Skeletal muscle cell (primary cell): ENCODE measurements at places on chromosomes 2 and 18.

- no peak for DNase-seq
Measured at GRCh38 chr2:109254174-109254904, 125.3 kb downstream of the SH3RF3 start.

GRCh38 chr2:45044916-45045315 is 35.7 kb upstream of the SIX2 start:
- DNase-seq: no peak

DNA sequence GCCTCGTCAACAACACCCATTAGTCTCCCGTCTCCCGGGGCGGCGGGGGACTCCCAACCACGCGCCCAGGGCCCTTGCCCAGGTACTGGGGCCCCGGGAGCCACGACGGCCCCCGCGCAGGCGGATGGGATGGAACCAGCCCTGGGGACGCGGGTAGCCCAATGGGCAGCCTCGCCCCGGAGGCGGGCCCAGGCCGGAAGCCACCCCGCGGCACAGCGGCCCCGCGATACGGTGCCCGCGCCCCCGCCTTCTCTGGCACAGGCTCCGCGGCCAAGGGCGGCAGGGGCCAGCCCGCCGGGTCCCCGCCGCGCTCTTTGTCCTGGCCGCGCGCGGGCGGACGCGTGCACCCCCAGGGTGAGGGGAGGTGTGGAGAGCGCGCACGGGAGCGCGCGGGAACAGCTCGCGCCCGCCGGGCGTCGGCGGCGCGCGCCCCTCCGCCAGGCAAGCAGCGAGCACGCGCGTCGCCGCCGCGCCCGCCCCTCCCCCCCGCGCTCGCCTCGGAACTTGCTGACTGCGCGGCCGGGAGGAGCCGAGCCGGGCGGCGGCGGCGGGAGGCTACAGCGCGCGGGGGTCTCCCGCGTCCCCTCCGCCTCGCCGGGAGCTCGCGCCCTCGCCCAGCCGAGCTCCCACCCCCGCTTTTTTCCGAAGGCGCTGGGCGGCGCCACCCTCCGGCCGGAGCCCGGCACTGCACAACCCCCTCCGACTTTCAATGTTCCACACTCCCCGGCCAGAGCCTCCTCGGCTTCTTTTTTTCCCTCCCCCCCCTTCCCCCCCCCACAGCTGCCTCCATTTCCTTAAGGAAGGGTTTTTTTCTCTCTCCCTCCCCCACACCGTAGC is at the start of gene UBE2E3:
Gene UBE2E3, plus strand, starts transcription at position 500 of the 837 bp plus-strand sequence. CDS start 1,438 bp downstream, outside the sequence.
- peak; percentile 47 for DNase-seq

DNA sequence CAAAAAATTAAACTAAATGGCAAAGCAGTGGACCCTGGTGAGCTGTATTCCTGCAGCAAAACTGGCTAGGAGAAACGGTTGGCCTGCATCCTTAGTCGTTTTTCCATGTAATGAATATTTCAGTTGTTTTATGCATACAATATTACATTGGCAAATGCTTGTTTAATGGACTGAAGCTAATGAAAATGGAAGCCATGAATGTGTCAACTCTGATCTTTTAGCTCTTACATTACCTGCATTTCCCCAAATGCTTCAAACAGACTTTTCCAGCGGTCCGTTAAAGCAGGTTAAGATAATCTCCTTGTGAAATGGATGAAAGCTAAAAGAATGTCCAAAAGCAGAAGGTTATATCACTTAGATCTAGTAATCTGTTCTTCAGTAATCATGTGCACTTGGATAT is 686.3 kb upstream of the SETBP1 start:
- no peak for DNase-seq

DNA sequence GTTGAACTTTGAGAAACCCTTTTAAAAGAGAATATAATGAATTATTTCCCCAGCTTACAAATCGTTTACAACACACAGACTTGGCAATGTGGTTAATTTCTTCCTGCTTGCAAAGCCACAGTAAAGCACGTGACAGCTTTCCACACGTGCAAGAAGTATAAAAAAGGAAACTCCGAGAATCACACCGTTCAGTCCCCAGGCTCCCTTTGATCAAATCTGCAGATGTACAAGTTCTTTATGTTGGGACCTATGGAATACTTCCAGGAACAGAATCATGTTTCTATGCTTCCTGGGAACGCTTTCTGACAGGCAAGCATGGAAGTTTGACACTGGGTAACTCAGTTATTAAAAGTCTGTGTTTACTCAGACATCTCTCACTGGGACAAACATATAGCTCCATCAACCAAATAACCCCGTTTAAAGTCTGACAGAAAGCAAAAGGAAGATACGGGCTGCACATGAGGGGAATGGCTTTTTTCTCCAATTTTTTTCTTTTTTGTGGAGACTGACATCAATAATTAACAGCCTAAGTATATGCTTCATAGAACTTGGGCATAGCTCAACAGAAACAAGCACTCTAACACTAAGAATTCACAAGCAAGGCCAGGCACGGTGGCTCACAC is 134.8 kb downstream of the EIPR1 start:
- DNase-seq: peak; percentile 10

GRCh38 chr18:76255070-76255683 is 239.9 kb downstream of the ZNF516 start:
- no peak for DNase-seq

DNA sequence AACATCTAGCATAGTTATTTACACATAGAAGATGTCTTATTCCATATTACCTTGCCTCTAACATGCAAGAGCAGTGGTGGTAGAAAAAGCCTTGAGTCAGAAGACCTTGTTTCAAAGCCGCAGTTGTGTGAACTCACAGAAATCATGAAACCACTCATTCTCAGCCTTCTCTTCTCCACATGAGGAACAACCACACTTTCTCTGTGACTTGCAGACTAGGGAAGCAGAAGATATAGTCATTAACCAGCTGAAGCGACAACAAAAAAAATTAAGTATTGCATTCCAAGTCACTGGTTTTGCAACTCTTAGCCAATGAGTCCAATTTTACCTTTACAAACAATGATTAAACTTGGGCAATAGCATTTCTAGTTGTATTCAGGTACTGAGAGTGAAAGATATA is 19.0 kb downstream of the TWSG1 start:
- DNase-seq: no peak

DNA sequence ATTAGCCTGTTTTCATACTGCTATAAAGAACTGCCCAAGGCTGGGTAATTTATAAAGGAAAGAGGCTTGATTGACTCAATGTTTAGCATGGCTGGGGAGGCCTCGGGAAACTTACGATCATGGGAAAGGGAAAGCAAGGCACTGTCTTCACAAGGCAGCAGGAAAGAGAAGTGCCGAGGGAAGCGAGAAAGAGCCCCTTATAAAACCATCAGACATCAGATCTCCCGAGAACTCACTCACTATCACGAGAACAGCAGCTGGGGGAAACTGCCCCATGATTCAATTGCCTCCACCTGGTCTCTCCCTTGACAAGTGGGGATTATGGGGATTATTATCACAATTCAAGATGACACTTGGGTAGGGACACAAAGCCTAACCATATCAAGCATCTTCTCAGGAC is 23.3 kb downstream of the RHOB start:
- no peak for DNase-seq

GRCh38 chr2:96768083-96768561 is 7.4 kb downstream of the CNNM4 start:
- DNase-seq: no peak

GRCh38 chr2:106098081-106098480 is 96.0 kb downstream of the UXS1 start:
- DNase-seq: no peak

DNA sequence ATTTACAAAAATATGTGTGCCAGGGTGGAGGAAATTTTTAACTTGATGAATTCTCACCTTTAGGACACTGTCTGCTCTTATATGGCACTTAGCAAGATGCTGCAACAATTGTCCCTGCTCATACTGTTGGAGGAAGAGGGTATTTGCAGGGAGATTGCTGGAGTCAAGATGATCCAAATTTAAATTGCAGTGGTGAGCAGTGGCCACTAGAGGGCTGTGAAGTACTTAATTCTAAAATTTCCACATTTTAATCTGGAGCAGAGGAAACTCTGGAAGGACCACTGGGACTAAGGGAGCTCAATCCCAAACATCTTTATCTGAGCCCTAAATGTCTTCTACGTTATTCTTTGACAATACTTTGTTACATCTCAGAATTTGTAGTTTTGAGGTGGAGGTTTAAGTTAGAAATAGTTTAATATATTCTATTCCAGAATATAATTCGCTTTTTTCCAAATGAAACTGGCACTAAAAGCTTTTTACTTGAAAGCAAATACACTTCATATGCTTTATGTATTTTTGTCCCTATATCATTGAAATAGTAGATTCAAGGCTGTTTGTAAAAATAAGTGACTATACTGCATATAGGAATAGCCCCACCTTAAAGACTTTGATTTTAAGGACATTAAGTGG is 33.0 kb upstream of the PTH2R start:
- no peak for DNase-seq

- peak; percentile 40 for DNase-seq
Measured at GRCh38 chr2:172293952-172294351, 133.4 kb upstream of the ITGA6 start.

DNA sequence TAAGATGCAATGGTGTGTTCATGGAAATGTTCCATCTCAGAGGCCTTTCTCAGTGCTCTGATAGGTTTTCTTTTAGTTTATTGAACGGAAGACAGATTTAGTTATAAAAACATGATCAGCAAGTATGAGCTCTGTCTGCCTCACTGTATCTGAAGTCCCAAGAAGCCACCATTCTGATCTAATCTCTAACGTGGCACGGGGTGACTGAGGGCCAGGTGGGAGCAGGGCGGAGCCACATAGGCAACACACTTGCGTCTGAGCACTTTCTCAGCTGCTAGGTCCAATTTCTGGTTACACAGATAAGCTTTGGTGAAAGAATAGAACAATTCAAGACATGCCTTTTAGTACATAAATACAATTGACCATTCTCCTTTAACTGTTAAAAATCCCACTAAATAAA is 60.4 kb downstream of the SNTG2 start:
- no peak for DNase-seq

DNA sequence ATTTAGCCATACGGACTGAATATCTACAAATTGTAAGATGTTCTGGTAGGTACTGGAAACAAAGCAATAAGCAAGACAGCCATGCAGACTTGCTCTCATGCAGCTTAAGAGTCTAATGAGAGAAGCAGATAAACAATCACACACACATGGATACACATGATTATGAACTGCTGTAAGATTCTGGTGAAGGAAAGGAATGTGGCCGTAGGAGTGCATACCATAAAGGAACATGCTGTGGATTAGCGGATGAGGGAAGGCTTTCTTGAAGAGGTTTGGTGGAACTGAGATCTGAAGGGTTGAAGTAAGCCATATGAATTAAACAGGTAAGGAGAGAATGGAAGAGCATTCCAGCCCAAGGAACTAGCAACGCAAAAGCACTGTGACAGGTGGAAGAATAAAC is 13.8 kb downstream of the CCDC93 start:
- DNase-seq: no peak

DNA sequence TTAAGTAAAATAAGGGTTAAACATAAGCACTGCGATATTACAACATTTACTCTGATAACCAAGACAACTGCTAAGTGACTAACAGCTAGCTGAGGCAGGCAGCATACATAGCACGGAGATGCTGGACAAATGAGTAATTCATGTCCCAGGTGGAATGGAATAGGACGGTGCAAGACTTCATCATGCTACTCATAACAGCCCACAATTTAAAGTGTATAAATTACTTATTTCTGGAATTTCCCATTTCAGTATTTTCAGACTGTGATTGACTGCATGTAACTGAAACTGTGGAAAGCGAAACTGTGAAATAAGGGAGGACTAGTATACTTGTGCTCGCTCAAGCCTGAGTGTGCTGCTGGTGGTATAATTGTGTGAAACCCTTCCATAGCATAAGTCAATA is 12.9 kb downstream of the IER3IP1 start:
- peak; percentile 61 for DNase-seq
